ENCODE measurements at places on chromosomes 6 and 20. TPM values are rescaled to one million over a fixed set of nuclear protein-coding genes. Genes with fewer than 3 reads are reported as not detected.

HMGCLL1 gene
- 0.23 TPM for total RNA-seq

TRIM31 gene
- total RNA-seq = not detected

LY6G5C gene
- 0.88 TPM for total RNA-seq

RIPOR2 gene
- total RNA-seq = 3.0 TPM

PRSS35 gene
- not detected for total RNA-seq

FRS3 gene
- total RNA-seq = 4.4 TPM

CFAP206 gene
- total RNA-seq = not detected

SLC25A27 gene
- 15.1 TPM for total RNA-seq

IRF4 gene
- total RNA-seq = 1.7 TPM

KCNK17 gene
- 1.2 TPM for total RNA-seq

GSTA3 gene
- total RNA-seq = not detected

RIPPLY2 gene
- not detected for total RNA-seq

OPRM1 gene
- total RNA-seq = not detected

RCAN2 gene
- total RNA-seq = 1.2 TPM

SLC17A3 gene
- total RNA-seq = 10.4 TPM

MYLIP gene
- 3.1 TPM for total RNA-seq

SAMD10 gene
- total RNA-seq = 3.5 TPM

ECT2L gene
- not detected for total RNA-seq

C2 gene
- 451 TPM for total RNA-seq

C20orf141 gene
- not detected for total RNA-seq

SLC35F1 gene
- total RNA-seq = not detected

HIVEP2 gene
- 3.0 TPM for total RNA-seq

EGFL8 gene
- 6.3 TPM for total RNA-seq

SLCO4A1 gene
- total RNA-seq = 1.7 TPM

FABP7 gene
- not detected for total RNA-seq

UBE2C gene
- total RNA-seq = 0.96 TPM

CST1 gene
- total RNA-seq = not detected

CSTF1 gene
- total RNA-seq = 17.2 TPM

VTA1 gene
- total RNA-seq = 16.7 TPM

CCN6 gene
- not detected for total RNA-seq

BNIP5 gene
- total RNA-seq = not detected

TFAP2A gene
- 0.45 TPM for total RNA-seq

C6orf163 gene
- total RNA-seq = 1.2 TPM

SNX9 gene
- 25.5 TPM for total RNA-seq

ADGRG6 gene
- 84.4 TPM for total RNA-seq

SLC22A7 gene
- 269 TPM for total RNA-seq

CFB gene
- total RNA-seq = 1,916 TPM

GDAP1L1 gene
- not detected for total RNA-seq

SLC2A10 gene
- 44.8 TPM for total RNA-seq

Measured in left lobe of liver (tissue), 2 donors.